ENCODE measurements at places on chromosomes 6 and 20.

DNA sequence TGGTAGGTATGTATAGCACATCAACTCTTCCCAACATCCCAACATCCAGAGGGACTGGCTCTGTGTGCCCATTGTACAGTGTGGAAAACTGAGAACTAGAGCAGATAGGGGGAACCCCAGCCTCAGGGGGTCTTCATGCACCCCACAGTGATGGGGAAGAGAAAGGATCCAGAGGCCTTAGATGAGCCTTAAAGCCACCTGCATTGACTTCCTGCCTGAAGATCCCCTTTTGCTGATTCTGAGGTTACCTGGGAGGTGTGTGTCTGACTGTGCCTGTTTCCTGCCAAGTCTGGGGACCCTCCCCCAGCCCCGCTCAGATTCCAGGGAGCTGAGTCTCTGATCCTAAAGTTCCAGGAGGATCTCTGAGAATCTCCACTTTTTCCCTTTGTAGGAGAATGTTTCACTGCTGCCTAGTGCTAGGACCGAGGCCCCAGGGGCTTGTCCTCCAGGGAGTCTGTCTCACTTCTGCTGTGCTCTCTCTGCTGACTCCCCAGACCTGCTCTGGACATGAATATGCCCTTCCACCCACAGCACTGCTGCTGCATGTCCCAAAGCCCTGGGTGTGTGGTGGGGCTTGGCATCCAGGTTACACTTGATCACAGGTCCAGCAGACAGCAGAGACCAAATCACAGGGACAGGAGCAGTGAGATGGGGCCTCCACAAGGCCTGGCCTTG, 12.8 kb upstream of the PGC start:
- DNase-seq, result no peak

GRCh38 chr6:16236631-16237199, 1.7 kb upstream of the GMPR start:
- DNase-seq, result no peak

DNA sequence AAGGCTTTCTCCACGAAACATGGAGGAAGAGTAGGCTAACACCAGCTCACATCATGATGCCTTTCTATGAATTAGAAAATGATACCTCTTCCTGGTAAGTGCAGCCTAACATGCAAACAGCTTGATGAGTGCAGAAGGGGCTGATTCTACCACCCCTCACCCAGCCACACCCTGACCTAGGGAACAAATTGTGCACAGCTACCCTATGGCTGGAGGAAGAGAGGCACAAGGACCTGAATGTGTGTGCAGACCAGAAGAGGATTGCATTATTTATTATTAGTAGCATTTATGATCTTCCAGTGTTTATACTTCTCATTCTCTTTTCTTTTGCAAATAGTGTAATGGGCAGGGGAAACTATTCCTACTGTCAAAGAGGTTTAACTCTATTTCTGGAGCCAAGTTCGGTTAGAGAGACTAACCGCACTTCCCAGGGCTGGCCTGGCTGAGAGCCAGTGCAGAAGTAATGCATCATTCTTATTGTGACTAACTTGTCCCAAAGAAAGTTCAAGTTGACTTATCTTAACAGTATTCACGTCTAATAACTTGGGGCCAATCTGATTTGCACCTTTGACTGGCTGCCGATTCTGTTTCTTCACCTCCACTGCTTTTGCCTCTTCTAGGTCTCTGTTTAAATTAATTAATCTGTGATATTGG, 237.5 kb downstream of the CD83 start:
- peak; percentile 4 for DNase-seq

DNA sequence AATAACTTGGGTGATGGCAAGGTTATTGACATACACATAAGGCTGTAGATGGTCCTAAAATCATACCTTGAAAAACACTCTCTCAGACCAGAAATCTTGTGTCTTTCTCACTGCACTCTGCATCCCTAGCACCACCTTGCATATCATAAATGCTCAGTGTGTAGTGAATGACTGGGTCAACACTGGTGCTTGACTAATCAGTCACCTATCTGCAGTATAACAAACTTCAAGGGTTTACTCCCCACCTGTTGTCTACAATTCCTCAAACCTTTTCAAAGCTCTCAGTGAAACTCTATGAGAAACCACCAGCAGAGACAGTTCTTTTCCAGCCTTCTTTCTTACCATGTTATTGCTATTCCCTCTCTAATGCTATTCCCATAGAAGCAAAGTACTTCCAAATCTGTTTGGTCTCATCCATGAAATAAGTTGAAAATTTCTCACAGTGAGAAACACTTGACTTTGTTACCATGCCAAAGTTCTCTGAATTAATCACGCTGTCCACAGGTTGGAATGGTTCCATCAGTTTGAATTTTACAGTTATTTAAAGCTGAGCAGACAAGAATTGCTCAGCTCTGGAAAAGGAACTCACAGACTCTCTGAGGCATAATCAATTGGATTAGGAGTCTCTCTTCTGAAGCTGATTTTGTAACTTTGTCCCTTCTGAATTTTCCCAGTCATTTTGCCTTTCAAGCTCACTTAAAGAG, 104.8 kb upstream of the EYA4 start:
- DNase-seq, result no peak

GRCh38 chr20:59630526-59630925, 26.2 kb downstream of the PHACTR3 start:
- no peak for DNase-seq

DNA sequence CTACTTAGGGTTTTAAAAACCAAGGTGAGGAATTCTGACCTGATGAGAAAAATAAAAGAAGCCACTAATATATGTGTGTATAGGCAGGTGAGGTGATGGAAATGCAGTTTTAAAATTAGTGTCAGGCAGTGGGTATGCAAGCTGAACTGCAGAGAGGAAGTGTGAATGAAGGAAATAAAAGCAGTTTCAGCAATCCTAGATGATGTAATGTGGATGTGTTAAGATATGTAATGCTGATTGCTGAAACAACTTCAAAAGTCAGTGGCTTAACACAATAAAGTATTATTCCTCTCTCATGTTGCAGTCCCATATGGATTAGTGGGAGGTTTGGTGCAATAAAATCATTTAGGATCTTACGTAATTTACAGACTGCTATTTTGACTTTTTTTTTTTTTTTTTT, 119.9 kb upstream of the ASCC3 start:
- DNase-seq, result no peak

GRCh38 chr6:148069256-148069655, 273.4 kb upstream of the SASH1 start:
- no peak for DNase-seq

GRCh38 chr6:334536-335510, 42.5 kb downstream of the DUSP22 start:
- DNase-seq, result no peak

- DNase-seq, result no peak
Observed at GRCh38 chr6:93447874-93448273, 28.5 kb upstream of the EPHA7 start.

DNA sequence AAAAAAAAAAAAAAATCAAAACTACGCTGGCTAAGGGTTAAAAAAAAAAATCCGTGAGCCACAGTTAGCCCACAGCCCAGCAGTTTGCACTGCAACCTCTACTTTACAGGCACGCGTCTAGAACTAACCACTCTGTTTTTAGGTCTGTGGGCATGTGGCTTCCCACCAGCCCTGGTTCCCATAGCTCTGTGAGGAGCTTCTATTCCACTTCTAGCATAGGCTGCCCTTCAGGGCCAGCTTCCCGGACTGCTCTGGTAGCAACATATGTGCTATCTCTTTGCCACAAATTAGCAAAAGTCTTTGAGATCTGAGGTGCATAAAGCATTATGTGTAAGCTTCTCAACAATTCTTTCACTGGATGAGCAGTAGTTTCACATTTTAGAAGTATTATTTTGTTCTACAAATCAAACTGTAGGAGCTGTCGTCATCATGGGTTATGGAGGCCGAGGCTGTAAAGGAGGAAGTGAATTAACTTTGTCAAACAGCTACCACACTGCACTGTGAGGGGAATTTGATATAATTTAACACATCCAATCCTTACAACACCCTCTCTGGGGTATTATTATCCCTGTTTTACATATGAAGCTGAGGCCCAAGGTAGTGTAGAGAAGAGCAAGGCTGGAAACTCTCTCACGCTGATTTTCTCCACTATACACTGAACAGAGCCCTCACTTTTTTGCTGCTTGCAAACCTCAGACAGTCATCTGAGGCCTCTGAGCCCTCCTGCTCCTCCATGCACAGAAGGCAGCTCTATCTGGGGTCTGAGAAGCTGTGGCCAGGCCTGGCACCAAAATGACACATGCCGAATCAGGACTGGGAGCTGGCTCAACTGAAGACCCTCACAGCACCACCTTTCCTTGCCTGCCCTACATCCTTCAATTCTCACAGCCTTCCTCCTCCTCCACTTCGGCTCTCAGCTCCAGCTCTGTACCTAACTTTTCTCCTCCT, 35.4 kb downstream of the MAN1A1 start:
- DNase-seq, result no peak

DNA sequence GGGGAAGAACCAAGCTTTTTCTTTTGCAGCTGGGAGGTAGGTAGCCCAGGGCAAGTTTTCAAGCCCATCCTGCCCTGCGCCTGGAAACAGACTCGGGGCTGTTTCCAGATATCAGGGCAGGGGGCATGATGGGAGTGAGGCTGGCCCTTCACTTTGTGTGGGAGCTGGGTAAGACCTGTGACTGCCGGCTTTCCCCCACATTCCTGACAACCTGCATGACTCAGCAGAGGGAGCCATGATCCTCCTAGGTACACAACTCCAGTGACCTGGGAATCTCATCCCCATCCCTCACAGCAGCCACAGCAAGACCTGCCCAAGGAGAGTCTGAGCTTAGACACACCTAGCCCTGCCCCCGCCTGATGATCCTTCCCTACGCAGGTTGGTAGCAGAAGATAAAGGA, 280.8 kb downstream of the SOX4 start:
- DNase-seq, result no peak

- DNase-seq, result no peak
Observed at GRCh38 chr6:72819609-72820008, 197.7 kb downstream of the KCNQ5 start.

DNA sequence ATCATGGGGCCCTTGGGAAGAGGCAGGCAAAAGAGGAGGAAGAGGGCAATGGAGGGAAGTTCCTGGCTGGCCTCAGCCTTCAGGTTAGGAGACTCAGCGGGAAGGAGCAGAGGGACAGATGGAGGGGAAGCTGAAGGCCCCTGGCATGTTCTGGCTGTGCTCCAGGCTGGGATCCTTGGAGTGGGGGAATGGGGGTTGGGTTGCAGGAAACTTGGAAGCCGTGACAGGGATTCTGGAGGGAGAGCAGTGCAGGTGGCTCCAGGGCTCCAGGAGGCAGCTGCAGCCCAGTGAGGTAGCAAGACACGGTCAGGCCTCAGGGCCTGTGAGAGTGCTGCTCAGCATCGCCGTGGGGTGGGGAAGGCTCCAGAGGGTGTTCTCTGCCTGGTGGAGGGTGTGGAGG, 64.6 kb upstream of the SCP2D1 start:
- no peak for DNase-seq

- DNase-seq, result no peak
Observed at GRCh38 chr6:139926711-139927110, 552.3 kb upstream of the CITED2 start.

DNA sequence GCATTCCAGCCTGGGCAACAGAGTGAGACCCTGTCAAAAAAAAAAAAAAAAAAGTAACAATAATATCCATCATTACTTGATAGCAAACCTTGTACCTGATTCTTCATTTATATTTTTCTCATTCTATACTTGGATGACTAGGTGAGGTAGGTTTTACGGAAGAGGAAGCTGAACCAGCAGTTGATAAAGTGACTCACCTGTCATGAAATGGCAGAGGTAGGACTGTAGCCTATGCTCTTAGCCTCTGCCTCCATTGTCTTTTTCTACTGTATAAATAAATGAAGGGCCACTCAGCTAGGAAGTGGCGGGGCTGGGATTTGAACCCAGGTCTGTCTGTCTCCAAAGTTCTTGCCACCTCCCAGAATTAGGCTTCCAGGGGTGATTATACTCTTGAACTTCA, 20.7 kb upstream of the EPB41L1 start:
- DNase-seq, result no peak

GRCh38 chr6:36956446-36956820, 1.9 kb downstream of the PI16 start:
- no peak for DNase-seq

DNA sequence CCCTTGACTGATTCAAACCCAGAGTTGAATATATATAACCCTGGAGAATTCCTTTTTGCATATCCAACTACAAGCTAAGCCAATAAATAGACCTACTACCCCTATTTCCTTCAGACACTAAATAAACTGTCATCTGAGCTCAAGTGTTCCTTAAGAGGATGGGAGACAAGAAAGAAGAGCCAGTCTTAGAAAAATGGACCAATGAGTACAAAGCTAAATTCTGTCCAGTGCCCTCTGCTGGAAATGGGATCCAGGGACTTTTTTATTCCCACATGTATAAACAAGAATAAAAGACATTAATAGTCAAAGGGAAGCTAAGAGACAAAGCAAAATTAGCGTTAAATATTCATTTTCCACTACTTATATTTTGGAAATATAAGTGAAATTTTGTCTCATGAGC, 4.8 kb downstream of the PPP1R10 start:
- DNase-seq, result no peak

DNA sequence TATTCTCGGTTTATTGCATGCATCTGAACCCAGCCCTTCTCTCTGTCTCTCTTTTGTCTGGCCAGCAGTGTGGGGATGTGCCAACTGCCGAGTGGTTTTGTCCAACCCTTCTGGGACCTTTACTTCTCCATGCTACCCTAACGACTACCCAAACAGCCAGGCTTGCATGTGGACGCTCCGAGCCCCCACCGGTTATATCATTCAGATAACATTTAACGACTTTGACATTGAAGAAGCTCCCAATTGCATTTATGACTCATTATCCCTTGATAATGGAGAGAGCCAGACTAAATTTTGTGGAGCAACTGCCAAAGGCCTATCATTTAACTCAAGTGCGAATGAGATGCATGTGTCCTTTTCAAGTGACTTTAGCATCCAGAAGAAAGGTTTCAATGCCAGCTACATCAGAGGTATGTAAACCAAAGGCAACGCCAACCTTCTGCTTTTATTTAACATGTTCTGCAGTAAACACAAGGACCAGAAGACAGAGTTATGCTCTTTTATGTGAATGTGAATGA, 65.8 kb downstream of the ADGRG6 start:
- no peak for DNase-seq

- DNase-seq, result no peak
Observed at GRCh38 chr6:105869835-105870440, 216.2 kb upstream of the PRDM1 start.

DNA sequence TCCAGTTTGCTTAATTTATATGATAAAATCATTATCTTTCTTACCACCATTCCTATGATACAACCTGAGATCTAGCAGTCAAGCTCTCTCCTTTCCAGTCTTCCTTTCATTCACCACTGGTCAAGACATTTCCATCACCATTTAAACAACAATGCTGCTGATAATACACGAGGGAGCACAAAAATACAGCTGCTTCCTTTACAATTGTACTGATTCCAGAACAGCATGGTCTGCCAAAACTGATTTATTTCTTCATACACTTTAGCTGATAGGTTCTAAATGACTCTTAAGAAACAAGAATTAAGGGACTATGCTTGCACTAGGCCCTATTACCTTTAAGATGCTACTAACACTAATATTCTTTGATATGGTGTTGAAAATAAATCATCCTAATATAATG, 65.0 kb downstream of the EPM2A start:
- no peak for DNase-seq

DNA sequence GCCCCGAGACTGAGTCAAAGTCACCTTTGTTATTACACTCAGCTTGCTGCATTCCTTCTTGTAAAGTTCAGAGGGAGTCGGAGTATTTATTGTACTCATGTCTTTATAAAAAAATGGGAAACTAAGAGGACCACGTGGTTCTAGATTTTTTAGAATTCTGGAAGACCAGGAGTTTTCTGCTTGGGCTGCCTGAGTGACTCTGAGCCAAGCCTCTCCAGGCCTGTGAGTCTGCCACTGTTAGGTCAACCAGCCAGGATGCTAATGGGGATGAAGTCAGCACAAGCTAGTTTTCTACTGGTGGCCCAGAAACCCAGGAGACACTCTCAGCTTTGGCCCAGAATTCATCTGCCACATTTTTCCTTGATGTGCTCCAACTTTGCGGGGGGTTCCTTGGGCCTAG, 453.5 kb upstream of the SULF2 start:
- no peak for DNase-seq

Data from GOT3 (cell line).